SW 1271 (cell line): ENCODE measurements at places on chromosomes 2 and 18.

DNA sequence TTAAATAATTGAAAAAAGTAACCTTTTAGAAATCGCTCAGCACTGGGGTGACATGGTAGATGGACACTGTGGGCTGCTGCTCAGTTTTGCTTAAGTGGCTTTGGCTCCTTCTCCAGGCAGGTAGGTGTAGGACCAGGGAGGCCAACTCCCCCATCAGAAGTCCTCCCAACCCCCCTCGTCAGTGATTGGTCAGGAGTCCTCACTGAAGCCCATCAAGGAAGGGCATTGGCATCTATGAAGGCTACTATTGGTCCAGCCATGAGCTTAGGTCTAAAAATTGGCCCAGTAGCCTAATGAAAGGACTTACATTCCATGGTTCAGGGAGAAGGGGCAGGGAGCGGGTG is 34.7 kb downstream of the ST3GAL5 start:
- DNase-seq: no peak

- no peak for DNase-seq
Observed at GRCh38 chr2:138116456-138116855, 152.2 kb downstream of the HNMT start.

DNA sequence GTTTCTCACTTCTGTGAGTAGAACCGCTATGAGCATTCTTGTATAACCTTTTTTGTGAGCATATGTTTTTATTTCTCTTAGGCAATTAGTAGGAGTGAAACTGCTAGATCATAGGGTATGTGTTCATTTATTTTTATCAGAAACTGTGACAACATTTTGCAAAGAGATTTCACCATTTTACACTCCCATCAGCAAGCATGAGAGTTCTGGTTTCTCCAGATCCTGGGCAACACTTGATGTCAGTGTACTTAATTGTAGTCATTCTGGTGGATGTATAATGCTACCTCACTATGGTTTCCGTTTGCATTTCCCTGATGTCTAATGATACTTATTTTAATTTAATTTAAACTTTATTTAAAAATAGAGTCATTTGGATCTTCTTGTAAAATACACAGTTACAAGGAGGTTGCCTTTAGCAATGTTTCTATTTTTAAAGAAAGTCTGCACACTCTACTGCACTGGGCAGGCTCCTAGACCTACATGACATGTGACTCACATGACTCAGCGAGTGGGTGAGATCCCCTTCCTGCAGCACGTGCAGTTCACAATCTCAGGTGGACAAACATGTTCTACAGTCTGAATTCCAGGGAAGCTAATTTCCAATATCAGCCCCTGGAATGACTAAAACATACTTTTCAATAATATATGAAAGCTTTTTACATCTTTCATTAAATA is 127.0 kb upstream of the BCL2L11 start:
- no peak for DNase-seq

DNA sequence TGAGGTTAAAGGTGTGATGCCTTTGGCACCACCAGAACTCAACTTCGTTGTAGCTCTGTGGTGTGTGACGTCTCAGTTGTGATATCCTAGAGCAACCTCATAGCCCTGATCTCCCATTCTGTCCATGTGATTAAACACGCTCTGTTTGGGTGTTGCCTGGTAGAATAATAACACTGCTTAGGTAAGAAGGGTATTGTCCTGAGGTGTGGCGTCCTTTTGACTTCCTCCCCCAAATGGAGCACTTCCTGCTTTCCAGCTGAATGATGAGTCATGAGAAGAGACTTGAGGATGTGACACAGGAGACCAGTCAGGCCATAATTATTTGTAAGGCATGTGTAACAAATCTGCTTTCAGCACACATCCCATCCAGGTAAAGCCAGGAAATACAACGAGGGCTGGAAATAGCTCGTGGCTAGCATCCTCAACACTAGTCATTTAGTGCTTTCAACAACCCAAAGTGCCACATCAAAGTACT is 100.7 kb downstream of the RAPGEF4 start:
- DNase-seq: peak; percentile 92

GRCh38 chr2:174332217-174332963 is 2.4 kb upstream of the SP9 start:
- no peak for DNase-seq

DNA sequence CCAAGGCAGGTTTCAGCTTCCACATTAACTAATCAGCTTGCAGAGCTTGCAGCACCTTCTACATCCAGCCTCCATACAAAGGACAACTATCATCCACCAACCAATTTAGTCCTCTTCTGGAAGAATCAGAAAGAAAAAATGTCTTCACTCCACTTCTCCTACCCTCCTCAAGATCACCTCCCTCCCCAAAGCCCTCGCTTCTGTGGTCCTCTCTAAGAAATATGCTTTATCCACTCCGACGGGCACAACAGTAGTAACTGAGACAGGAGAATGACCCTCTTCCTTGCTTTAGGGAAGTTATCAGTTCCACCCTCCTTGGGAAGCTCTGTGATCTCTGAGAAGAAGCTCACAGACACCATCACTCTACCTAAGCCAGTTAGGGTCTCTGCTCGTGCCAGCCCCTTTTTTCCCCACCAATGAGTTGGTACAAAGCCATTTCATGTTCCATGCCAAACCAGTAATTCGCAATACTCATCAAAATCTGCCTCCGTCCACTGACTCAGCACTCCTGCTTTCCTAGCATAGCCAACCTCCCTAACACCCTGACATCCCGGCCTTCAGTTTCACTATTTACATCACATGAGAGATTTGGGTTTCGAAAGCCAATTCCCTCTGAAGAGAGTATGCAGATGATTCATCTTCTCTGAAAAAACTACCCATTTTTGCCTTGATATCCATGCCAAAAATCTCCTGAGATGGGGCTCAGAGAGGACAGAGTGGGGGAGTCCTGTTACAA is 114.1 kb upstream of the PKDCC start:
- no peak for DNase-seq

DNA sequence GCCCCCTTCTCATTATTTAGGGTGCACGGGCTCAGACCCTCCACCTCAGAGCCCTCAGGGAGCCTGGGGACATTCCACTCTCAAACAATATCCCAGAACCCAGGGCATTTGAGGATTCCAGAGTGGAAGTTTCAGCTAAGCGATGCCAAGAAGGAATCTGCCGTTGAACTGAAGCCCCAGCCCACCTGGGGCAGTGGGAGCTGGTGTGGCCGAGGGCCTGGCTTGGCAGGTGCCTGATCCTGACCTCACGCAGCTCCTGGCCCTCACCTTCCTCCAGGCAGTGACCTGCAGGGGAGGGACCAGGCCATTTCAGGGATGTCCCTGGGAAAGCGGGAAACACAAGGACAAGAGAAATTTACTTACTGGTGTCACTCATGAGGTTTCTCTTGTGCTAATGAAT is 58.2 kb downstream of the ACKR3 start:
- DNase-seq: no peak

DNA sequence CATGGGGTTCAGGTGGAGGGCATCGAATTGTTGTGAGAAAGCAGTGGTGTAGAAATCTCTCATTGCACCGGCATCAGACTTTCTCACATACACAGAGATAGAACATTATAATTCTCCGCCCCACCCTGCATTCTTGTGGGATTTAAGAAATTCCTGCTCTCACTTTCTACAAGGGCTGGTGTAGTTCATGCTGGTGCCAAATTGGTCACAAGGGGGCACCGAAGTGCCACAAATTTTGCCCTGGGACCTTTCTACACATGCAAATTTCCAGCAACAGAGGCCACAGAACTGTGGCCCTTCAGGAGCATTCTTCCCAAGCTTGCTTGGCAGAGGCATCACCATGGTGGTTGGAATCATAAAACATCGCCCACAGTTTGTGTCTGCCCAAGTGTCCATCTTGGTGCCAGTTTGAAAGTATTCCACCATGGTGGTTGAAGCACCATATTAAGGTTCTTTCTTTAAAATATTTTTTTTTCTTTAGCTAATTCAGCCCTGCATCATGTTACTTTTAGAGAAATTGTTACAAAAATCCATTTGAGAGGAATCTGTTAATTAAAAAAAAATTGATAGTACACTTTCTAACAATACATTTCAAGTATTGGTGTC is 521.2 kb upstream of the FANCL start:
- DNase-seq: peak; percentile 21

DNA sequence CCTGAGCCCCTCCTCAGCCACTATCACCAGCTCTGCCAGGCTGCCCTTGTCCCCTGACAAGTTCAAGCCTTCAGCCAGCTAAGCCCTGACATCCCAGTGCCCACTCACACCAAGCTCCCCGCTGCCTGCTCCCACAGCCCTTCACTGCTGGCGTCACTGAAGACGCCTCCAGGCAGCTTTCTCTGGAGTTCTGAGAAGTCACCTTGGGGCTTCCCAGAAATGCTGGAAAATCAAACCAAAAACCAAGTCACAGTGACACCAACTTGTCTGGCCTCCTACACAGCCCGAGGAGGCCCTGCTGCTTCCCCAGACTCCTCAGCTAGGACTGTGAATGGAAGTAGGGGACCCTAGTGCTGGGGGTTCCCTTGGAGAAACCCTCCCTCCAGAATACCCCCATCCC is 2.2 kb upstream of the TNS1 start:
- DNase-seq: no peak

DNA sequence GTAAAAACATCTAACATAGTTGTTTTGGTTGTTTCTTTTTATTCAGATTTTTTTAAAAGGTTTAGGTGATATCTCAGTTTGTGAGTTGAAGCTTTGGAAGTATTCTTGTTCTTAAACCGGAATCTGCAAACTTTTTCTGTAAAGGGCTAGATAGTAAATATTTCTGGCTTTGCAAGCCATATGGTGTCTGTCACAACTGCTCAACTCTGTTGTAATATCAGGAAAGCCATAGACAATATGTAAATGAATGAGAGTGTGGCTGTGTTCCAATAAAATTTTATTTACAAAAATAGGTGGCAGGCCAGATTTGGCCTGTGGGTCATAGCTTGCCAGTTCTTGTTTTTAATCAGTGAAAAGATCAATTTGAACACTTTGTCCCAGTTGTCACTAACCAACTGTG is 134.1 kb downstream of the CNTNAP5 start:
- DNase-seq: no peak

- DNase-seq: no peak
Observed at GRCh38 chr2:58033530-58033929, 13.1 kb upstream of the VRK2 start.

- no peak for DNase-seq
Observed at GRCh38 chr2:235567842-235568241, 74.0 kb downstream of the AGAP1 start.

- no peak for DNase-seq
Observed at GRCh38 chr2:70380621-70381020, 78.8 kb upstream of the FAM136A start.

DNA sequence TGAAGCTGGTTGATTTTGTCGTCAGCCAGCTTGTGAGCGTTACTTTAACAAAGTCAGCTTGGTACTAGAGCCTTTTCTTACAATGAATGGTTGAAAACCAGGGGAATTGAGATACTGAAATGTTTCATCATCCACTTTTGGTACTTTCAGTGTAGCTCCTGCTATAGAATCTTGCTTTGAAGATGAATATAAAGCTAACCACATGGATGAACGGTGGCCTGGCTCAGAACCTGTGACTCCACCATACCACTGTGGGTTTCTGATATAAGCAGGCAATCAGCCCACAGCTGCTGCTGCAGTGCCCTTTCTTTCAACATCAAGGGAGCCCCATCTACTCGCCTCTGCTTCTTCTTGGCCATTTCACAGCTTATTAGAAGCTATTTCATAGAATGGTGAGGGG is 53.2 kb upstream of the GPR45 start:
- no peak for DNase-seq

GRCh38 chr2:62939735-62940491 is 110.7 kb upstream of the OTX1 start:
- DNase-seq: no peak

- DNase-seq: no peak
Observed at GRCh38 chr2:41905597-41906337, 142.1 kb upstream of the PKDCC start.

- DNase-seq: no peak
Observed at GRCh38 chr2:38301969-38302702, 74.9 kb downstream of the ATL2 start.

DNA sequence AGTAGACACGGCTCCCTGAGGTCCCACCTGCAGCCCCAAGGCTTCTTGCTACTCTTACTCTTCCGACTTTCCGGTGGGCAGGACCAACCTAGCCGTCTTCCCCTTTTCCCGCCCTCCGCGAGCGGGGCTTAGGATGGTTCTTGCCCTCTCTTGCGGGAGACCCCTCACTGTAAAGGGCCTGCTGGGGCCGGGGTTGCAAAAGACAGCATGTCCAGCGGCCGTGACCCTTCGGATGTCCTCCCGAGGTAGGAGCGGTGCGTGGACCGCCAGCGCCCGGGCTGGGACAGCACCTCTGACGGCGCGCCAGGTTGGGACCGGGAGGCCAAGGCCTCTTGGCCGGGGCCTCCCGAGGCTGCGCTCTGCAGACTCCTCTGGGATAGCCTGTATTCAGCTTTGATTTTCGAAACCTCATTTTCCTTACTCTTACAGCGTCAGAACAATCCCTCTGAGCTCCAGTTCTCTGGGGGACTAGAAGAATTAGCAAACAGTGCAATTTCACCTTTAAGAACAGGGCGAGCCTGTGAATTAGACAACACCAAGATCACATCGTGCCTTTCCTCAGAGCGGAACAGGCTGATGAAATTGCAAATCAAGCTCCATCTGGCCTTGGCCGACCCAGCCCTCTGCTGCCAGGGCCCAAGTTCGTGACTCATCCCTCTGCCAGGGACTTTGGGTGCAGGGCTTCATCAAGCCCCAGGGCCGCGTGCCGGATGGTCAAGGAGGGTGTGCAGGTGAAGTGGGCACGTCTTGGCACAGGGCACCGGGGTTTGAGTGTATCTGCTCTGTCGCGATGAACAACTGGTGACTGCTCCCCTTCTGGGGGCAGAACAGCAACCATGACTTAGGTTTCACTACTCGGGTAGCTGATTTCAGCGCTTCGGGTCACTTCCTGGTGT is 777 bp downstream of the MOCOS start:
- no peak for DNase-seq

DNA sequence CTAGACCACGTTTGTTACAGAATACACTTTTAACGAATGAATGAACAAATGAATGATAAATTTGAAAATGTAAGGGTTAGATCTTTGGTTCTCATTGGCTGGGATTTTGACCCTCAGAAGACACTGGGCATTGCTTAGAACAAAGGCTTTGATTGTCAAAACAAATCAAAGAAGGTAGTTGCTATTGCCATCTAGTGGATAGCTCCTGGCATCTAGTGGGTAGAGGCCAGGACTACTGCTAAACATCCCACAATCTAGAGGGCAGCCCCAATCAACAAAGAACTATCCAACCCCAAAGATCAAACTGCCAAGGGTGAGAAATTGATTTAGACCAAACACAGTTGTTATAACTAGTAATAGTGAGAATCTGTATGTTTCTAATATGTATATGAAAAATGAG is 552.3 kb downstream of the KCNJ3 start:
- no peak for DNase-seq

DNA sequence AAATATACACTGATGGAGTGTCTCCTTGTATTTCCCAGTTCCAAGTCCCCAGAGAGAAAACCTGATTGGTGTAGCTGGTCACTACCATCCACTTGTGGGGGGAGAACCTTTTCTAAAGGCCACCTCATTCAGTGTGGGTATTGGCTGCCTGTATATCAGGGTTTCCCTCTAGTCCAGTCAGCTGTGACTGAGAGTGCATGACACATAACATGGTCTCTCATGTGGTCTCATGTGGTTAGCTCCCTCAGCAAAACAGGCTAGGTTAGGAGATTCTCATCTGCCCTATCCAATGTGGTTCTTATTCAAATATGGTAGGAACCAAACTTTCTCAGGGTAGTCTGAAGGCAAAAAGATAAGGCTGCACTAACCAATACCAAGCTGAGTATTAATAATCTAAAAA is 4.1 kb upstream of the GORASP2 start:
- DNase-seq: no peak

GRCh38 chr2:75431276-75431675 is 129.5 kb downstream of the EVA1A start:
- DNase-seq: no peak

- DNase-seq: no peak
Observed at GRCh38 chr2:107338571-107338970, 452.6 kb upstream of the ST6GAL2 start.
